ENCODE measurements at places on chromosomes 4 and X. TPM values are rescaled to one million over a fixed set of nuclear protein-coding genes. Genes with fewer than 3 reads are reported as not detected.

Gene GPR78
- polyA plus RNA-seq: not detected

Gene ADH1C
- 118 TPM for polyA plus RNA-seq

Gene HMGB2
- polyA plus RNA-seq: 25.7 TPM

Gene RBM46
- 0.06 TPM for polyA plus RNA-seq

Gene APELA
- not detected for polyA plus RNA-seq
